Frontal cortex (tissue), 4 donors: ENCODE measurements at places on chromosomes 3 and 15.

DNA sequence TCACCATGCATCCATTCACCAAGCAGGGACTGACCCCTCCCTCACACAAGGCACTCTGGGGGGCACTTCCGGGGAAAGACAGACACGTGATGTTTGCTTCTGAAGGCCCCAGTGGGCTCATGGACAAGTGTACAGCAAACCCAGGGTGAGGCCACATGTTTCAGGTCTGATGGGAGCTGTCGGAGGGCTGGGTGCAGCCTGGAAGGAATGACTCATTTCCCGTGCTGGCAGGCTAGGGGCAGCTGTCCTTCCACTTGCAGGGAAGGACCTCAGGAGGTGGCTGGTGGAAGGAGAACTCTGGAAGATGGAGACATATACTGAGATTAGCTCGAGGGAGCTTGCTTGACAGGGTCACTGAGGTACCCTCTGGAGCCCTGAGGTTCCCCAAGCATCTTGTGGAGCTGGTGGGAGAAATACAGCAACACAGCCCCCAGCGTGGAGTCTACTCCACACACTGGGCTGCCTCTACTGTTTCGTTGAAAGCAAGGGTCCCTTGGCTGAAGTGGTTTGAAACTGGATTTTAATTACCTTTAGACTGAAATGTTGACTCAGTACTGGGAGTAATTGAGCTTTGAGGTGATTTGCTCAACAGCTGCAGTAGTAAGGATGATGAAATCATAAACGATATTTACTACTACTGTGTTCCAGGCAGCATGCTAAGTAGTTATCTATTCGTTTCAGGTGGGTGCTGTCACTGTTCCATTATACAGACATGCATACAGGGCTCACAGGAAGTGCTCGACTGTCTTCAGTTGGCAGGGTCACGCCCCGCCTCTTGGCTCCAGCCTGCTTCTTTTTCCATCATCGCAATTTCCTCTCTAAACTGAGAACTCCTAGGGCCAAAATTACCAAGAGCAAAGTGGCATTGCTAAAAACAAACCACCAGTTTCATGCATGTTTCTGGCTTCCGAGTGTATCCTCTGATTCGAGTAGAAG, 230.4 kb downstream of the ADAMTS17 start:
- DNase-seq, result no peak

GRCh38 chr3:104133630-104134029, 1233.1 kb upstream of the ALCAM start:
- DNase-seq, result no peak

DNA sequence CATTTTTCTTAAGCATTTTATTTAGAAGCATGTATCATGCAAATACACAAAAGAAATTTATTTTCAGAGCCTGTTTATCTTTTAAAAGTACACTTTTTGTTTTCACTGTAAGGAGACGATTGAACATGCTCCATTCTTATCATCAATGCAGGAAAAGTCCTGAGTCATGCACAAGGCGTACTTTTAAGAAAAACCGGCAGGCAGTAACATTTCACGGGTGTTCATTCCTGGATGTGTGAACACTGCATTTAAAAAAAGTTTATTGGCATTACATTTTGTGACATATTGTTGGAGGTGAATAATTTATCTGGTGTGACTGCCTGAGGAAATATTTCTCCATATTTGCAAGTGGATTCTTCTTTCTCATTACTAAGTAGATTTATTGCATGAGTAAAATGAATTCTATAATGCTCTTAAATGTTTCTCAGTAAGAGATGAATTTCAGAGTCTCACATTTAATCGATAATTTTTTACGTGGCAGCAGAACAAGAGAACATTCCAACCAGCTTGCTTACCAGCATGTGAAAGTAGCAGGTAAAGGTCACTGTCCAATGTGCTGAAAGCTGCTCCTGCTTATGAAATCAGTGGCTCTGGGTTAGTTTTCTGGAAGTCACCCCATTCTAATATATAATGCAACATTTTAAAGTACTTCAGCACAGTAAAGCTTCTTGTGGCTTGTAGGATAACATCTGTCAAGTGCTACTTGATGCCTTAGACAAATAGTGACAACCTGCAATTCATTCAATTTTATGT, 87.0 kb downstream of the SV2B start:
- no peak for DNase-seq

DNA sequence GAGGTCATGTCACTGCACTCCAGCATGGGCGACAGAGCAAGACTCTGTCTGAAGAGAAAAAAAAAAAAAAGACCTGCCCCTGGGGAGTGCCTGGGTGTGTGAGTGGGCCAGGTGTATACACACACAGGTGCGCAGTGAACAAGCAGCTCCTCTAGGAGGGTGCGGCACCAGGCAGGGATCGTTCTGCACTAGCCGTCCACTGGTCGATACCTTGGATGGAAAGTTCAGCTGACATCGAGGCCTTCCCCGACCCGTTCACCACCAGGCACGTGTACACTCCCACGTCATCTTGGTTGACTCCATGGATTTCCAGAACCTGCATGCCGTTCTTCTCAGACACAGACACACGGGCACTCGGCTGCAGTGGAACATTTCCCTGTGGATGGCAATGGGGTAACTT, 147.0 kb downstream of the MYLK start:
- no peak for DNase-seq

DNA sequence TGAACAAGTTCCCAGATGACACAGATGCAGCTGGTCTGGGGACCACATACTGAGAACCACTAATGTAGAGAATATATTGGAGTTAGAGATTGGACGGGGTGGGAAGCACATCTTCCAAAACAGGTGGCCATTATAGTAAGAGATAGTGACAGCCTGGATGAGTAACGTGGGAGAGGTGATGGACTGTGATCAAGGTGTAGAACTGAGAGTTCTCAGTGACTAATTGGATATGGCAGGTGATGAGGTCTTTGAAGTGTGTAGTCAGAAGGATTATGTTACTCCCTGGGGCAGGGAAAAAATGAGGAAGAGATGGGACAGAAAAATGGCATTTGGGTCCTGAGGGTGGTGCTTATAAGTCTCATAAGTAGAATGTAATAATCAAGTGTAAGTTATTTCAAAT, 66.6 kb downstream of the KCNMB2 start:
- no peak for DNase-seq

DNA sequence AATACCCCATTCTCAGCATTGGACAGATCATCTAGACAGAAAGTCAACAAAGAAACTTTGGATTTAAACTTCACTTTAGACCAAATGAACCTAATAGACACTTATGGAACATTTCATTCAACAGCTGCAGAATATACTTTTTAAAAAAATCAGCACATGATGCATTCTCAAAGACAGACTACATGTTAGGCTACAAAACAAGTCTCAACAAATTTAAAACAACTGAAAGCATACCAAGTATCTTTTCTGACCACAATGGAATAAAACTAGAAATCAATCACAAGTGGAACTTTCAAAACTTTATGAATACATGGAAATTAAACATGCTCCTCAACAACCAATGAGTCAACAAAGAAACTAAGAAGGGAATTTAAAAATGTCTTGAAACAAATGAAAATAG, 37.9 kb downstream of the SERP1 start:
- no peak for DNase-seq

GRCh38 chr3:81432456-81432855, 329.0 kb downstream of the GBE1 start:
- no peak for DNase-seq

DNA sequence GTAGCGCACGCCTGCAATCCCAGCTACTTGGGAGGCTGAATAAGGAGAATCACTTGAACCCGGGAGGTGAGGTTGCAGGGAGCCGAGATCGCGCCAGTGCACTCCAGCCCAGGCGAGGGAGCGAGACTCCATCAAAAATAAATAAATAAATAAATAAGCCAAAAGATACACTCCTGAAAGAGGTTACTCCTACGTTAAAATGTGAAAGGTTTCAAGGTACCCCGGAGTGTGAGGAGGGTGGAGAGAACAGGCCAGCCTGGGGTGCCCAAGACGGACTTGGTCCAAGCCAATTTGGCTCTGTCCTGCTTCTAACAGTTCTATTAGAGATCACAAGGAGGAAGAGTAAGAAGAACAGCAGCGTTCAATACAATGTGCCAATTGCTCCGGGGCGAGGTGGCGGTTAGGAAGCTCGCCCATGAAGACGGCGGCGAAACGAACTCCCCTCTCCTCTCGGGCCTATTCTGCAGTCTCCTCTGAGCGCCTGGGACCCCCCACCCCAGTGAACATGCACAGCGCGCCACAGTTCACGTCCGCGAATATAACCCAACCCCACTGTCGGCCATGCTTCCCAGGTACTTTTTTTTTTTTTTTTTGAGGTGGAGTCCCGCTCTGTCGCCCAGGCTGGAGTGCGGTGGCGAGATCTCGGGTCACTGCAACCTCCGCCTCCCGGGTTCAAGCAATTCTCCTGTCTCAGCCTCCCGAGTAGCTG, 942 bp downstream of the ELP6 start:
- DNase-seq, result no peak

DNA sequence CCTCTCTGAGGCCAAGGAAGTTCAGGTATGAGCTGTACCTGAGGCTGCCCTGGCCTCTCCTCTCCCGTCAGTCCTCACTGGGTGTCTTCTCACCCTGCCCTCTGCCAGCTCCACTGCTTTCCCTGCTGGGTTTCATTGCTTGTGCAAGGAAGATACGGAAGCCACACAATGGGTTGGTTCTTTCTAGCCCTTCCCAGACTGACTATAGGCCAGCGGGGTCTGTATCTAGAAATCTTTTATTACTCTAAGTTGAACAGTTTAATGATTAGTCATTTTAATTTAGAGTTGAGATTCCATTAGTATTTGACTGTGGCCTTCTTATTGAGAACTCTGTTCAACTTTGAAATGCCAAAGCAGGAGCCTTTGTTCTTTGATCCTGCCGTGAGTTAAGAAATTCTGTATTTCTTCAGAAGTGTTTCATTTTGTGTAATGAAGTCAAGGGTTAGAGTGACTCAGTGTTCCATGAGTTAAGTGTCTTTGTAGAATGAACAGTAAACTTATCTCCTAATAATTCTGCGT, 16.2 kb downstream of the C3orf62 start:
- no peak for DNase-seq

DNA sequence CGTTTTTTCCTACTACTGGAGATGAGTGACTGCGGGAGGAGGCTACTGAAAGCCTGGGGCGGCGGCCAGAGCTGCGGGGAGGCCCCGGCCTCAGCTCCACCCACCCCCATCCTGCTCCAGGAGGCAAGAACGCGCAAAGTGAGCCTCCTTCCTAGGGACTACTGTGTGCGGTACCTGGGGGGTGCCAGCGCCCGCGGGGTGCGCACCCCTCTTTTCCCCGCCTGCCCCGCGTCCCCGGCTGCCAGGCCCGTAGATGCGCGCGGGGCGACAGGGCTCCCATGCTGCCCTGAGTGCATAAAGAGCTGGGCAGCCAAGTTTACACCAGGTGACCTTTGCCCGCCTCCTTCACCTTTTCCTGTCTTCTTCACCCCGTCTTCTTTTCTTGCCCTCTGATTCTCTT, 2.5 kb upstream of the USF3 start:
- DNase-seq, result no peak

- DNase-seq, result no peak
Observed at GRCh38 chr3:180959691-180960090, 29.8 kb downstream of the DNAJC19 start.

DNA sequence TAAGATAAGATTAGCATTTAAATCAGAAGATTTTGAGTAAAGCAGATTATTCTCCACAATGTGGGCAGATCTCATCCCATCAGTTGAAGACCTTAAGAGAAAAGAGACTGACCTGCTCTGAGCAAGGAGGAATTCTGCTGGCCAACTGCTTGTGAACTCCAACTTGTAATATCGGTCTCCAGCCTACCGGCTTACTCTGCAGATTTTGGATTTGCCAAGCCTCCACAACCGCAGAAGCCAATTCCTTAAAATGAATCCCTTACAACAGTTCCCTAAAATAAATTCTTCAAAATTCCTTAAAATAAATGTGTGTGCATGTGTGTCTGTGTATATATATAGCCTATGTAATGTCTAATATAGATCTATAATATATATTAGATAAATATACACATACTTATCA, 107.4 kb upstream of the KLF13 start:
- DNase-seq, result no peak

GRCh38 chr15:36422631-36423030, 156.8 kb upstream of the CDIN1 start:
- no peak for DNase-seq

GRCh38 chr3:61562042-61562720, 810 bp downstream of the PTPRG start:
- peak; percentile 40 for DNase-seq

GRCh38 chr3:71130471-71131374, 452.8 kb downstream of the FOXP1 start:
- no peak for DNase-seq

DNA sequence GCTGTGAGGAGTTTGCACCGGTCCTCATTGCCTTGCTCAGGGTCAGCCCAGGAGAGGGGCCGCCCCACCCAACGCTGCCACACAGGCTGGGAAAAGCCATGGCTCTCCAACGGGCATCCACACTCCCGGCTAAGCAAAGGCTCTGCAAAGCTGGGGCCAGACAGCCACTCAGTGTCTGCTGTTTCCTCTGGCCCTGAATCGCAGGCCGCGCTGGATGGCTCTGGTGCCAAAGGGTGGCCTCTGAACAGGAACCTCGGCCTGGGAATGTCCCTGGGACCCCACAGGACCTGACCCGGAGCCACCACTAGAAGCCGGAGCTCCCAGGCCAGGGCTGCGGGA, 42.9 kb downstream of the RPN1 start:
- peak; percentile 25 for DNase-seq

DNA sequence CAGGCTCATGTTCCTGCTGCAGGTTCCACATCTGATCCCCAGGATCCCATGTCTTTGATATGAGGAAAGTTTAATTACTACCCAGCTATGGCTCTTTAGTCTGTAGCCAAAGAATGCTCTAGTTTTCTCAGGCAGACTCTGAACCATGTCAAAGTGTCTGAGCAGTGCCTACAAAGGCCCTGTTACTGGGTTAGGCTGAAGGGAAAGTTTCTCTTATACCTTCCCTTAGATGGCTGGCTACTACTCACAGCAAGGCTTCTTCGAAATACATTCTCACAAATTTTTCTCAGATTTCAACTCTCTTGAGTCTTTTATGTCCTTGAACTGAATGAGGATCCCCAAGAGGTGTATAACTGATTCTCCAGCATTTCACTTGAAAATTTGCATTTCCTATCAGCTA, 102.4 kb downstream of the NR1D2 start:
- DNase-seq, result no peak

GRCh38 chr3:127482216-127483004, 108.1 kb downstream of the TPRA1 start:
- DNase-seq, result no peak

- DNase-seq, result no peak
Observed at GRCh38 chr3:138359919-138360868, 11.8 kb downstream of the MRAS start.

DNA sequence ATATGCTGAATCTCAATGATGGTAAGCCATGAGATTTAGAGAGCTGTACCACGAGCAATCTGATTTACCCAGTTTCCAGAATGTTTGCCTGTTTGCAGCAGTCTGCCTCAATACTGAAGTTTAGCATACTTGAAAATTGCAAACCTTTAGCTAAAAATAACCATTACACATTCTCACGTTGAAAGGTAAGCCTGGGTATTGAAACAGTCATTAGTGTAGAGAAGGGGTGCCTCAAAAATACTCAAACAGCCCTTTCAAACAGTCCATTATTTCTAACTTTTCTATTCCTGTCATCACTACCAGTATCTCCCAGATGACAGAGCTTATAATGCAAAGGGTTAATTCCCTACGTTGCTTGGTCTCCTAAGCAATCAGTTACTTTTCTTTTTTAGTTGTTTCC, 111.8 kb upstream of the MBNL1 start:
- no peak for DNase-seq
